ENCODE measurements at places on chromosomes 4 and X.

GRCh38 chr4:8847764-8848163 is 23.9 kb downstream of the HMX1 start:
- no peak overlapping the region for H3K27ac ChIP-seq
- DNase-seq, result no peak
- H3K4me1 ChIP-seq, result no peaks in the 10 kb centered on the region
- H3K4me3 ChIP-seq, result no peak overlapping the region

DNA sequence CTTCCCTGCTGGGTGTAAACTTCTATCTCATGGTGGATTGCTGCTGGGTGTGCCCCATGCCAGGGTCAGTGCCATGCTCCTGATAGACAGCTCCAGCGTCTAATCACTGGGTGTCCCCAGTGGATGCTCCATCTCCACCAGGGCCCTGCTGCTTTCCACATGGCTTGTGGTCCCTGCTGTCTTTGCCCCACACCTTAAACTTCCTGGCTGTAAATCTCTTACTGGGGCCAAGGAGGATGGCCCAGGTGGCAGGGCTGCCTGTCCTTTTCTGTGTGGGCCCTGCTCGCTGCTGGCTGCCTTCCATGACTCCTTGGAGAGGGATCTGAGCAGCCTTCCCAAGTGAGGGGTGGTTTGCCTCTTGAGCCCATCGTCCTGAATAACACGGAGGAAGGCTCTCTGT is 51.8 kb downstream of the RGS12 start:
- H3K36me3 ChIP-seq, result no peaks in the 10 kb centered on the region
- no peak overlapping the region for H3K4me3 ChIP-seq
- no peak overlapping the region for H3K27ac ChIP-seq
- no peak for DNase-seq

DNA sequence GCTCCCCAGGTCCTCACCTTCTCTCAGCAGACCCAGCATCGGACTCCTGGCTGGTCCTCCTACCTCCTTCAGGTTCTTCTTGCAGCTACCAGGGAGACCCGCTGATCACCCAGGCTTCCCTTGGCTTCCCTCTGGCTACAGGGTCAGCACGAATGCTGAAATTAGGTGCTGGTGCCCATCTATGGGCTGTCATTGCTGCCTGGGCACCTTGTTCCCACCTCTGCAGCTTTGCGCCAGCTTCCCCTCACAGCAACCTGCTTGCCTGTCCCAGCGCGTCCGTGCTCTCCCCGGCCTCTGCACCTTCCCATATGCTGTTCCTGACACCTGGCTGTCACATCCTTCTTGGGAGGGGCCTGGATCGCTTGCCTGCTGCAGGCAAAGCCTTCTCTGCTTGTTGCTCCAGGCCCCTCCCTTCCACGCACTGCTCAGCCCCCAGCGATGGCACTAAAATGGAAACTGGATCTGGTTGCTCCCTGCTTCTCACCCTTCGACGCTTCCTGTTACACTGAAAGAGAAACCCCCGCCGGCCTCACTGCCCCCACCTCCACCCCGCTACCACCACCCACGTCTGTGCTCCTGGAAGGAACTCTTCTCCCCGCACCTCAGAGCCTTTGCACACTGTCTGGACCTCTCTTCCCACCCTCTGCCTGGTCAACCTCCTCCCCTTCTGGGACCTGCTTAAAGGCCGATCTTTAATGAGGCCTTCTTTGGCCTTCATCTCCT is 22.2 kb downstream of the C4orf50 start:
- no peak for DNase-seq
- H3K27me3 ChIP-seq, result peaks cover 7% of the 10 kb centered on the region
- H3K4me1 ChIP-seq, result no peaks in the 10 kb centered on the region
- H3K27ac ChIP-seq, result no peak overlapping the region
- no peaks in the 10 kb centered on the region for H3K36me3 ChIP-seq
- H3K4me3 ChIP-seq, result no peak overlapping the region

- peak overlapping the region; percentile 31 for H3K27ac ChIP-seq
- no peaks in the 10 kb centered on the region for H3K27me3 ChIP-seq
- peaks cover 38% of the 10 kb centered on the region for H3K4me1 ChIP-seq
- peaks cover 36% of the 10 kb centered on the region for H3K36me3 ChIP-seq
- peak overlapping the region; percentile 100 for H3K4me3 ChIP-seq
Observed at GRCh38 chr4:336099-336892, 1.3 kb upstream of the ZNF141 start.

- H3K36me3 ChIP-seq, result no peaks in the 10 kb centered on the region
- H3K4me1 ChIP-seq, result no peaks in the 10 kb centered on the region
- no peak overlapping the region for H3K4me3 ChIP-seq
- H3K27ac ChIP-seq, result no peak overlapping the region
Observed at GRCh38 chrX:10819973-10820372, 199.6 kb upstream of the MID1 start.

- no peak overlapping the region for H3K4me3 ChIP-seq
- H3K4me1 ChIP-seq, result no peaks in the 10 kb centered on the region
- DNase-seq, result no peak
- H3K27ac ChIP-seq, result no peak overlapping the region
- H3K27me3 ChIP-seq, result no peaks in the 10 kb centered on the region
Observed at GRCh38 chrX:134891652-134892051, 99.1 kb upstream of the SMIM10 start.

DNA sequence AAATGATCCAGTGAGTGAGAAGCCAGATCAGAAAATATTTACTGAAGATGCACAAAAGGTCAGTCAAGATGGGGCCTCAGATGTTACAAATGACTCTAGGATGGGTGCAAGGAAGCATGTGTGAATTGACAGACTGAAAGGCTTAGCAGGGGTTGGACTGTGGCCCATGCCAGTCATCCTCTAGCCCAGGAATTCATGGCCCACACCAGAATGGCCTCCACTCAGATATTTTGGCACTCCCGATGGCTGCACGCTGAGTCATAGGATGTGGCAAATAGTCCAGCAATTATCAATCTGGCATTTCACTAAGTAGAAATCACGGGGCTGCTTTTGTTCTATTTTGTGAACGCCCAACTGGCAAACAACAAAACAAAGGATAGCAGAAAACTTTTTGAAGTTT is 406.5 kb downstream of the IQCM start:
- no peak overlapping the region for H3K27ac ChIP-seq
- H3K27me3 ChIP-seq, result no peaks in the 10 kb centered on the region
- no peak overlapping the region for H3K4me3 ChIP-seq
- no peaks in the 10 kb centered on the region for H3K4me1 ChIP-seq
- H3K36me3 ChIP-seq, result no peaks in the 10 kb centered on the region
- no peak for DNase-seq

- H3K27me3 ChIP-seq, result no peaks in the 10 kb centered on the region
- no peaks in the 10 kb centered on the region for H3K36me3 ChIP-seq
- peaks cover 21% of the 10 kb centered on the region for H3K4me1 ChIP-seq
- no peak overlapping the region for H3K4me3 ChIP-seq
Observed at GRCh38 chr4:36286481-36286871, 5.1 kb downstream of the DTHD1 start.

DNA sequence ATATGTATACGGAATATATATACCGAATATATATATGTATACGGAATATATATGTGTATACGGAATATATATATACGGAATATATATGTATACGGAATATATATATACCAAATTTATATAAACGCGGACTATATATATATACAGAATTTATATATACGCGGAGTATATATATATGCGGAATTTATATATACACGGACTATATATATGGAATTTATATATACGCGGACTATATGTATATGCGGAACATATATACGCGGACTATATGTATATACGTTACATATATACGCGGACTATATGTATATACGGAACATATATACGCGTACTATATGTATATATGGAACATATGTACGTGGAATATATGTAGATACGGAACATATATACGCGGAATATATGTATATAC is 78.6 kb downstream of the ARHGAP36 start:
- H3K36me3 ChIP-seq, result no peaks in the 10 kb centered on the region
- H3K4me1 ChIP-seq, result no peaks in the 10 kb centered on the region
- no peak overlapping the region for H3K27ac ChIP-seq
- no peak overlapping the region for H3K4me3 ChIP-seq

DNA sequence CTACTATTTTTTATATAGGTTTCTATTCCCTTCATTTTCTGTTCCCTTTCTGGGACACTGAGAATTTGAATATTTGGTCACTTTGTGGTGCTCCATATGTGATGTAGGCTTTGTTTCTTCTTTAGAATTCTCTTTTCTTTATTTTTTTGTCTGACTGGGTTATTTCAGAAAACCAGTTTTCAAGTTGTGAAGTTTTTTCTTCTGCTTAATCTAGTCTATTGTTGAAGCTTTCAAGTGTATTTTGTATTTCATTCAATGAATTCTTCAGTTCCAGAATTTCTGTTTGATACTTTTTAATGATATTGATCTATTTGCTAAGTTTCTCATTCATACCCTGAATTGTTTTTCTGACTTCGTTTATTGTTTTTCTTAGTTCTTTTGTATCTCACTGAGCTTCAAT is 96.2 kb upstream of the HAND2 start:
- no peak overlapping the region for H3K27ac ChIP-seq
- no peaks in the 10 kb centered on the region for H3K36me3 ChIP-seq
- no peaks in the 10 kb centered on the region for H3K4me1 ChIP-seq
- DNase-seq, result no peak
- no peaks in the 10 kb centered on the region for H3K27me3 ChIP-seq

DNA sequence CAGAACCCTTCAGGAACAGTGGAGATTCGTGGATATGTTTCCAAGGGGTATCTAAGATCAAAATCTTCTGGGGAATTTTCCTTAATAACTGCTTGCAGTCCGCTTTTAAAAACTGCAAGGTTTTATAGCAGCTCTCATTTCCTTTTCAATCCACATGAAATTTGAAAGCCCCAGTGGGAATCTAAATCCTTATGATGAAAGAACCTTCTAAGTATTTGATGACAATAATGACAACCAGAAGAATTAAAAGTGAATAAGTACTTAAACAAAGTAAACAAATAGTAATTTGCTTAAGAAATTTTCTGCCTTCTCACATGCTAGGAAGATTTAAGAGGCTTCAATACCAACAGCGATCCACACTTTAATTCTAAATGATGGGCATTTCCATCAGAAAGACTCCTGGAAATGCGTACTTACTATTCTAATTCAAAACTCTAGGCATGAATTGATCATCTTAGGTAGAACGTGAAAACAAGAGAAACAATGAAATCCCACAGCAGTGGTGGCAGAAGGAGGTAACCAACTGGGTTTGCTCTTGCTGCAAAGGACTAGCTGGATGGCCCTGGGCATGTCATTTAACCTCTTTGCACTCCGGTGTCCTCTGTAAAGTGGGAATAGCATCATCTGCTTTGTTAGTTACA is 37.6 kb upstream of the S100G start:
- H3K27ac ChIP-seq, result no peak overlapping the region
- no peak overlapping the region for H3K4me3 ChIP-seq
- H3K36me3 ChIP-seq, result peaks cover 26% of the 10 kb centered on the region
- H3K27me3 ChIP-seq, result no peaks in the 10 kb centered on the region

DNA sequence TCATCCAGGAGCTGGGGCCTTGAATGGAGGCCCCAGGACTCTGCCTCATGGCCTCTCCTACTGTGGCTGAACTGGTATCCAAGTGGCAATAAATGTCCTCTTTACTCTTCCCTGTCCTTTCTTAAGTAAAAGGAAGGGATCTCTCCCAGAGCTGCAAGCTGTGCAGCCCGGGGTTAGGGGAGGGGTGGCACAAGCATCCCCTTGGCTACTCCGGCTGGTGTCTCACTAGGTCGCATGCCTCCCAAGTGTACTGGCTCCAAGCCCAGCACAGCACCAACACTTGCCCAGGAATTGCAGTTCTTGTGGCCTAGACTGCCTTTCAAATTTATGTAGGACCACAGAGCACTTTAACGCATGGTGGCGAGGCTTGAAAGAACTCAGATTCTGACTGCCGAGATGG is 44.7 kb upstream of the MED14 start:
- H3K36me3 ChIP-seq, result no peaks in the 10 kb centered on the region
- H3K4me1 ChIP-seq, result no peaks in the 10 kb centered on the region
- H3K4me3 ChIP-seq, result no peak overlapping the region
- no peaks in the 10 kb centered on the region for H3K27me3 ChIP-seq
- H3K27ac ChIP-seq, result no peak overlapping the region
- DNase-seq, result no peak

DNA sequence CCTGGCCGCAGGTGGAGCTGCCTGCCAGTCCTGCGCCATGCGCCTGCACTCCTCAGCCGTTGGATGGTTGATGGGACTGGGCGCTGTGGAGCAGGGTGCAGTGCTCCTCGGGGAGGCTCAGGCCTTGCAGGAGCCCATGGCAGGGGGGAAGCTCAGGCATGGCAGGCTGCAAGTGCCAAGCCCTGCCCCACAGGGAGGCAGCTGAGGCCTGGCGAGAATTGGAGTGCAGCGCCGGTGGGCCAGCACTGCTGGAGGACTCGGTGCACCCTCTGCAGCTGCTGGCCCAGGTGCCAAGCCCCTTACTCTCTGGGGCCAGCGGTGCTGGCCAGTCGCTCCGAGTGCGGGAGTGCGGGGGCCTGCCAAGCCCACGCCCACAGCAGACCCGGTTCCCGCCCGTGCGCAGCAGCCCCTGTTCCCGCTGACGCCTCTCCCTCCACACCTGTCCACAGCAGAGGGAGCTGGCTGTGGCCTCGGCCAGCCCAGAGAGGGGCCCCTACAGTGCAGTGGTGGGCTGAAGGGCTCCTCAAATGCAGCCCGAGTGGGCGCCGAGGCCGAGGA is 275.9 kb upstream of the FRG1 start:
- no peak overlapping the region for H3K4me3 ChIP-seq
- no peak for DNase-seq
- no peaks in the 10 kb centered on the region for H3K36me3 ChIP-seq
- H3K27ac ChIP-seq, result no peak overlapping the region
- H3K27me3 ChIP-seq, result no peaks in the 10 kb centered on the region

DNA sequence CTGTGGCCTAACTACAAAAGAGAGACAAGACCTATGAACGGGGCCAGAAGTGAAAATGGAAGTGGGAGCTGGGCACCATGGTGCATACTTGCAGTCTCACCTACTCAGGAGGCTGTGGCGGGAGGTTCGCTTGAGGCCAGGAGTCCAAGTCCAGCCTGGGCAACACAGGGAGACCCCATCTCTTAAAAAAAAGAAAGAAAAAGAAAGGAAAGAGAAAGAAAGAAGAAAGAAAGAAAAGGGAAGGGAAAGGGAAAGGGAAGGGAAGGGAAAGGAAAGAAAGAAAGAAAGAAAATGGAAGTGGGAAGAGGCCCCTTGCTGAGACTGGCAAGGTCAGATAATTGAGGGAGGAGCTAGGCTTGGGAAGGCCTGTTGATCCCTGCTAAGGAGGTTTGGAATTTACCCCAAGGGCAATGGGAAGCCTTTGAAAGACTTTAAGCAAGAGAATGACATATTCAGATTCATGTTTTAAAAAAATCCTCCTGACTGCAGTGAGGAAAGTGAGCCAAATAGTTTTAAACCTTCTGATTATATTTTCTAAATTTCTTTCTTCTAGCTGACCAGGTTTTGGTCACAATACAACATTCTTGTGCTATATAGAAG is 17.7 kb upstream of the HERC5 start:
- no peak overlapping the region for H3K27ac ChIP-seq
- peaks cover 49% of the 10 kb centered on the region for H3K36me3 ChIP-seq
- H3K4me3 ChIP-seq, result no peak overlapping the region
- no peaks in the 10 kb centered on the region for H3K27me3 ChIP-seq

GRCh38 chr4:47235721-47236120 is 204.4 kb downstream of the GABRB1 start:
- H3K27ac ChIP-seq, result no peak overlapping the region
- no peak overlapping the region for H3K4me3 ChIP-seq
- no peaks in the 10 kb centered on the region for H3K27me3 ChIP-seq
- H3K36me3 ChIP-seq, result no peaks in the 10 kb centered on the region

All from activated B cell treated with CpG ODN at 0.5 μM for 24 hours (primary cell).